Erythroblast (primary cell): ENCODE measurements at places on chromosomes 16 and 17.

GRCh38 chr17:59073972-59074371, 32.7 kb downstream of the TRIM37 start:
- DNase-seq = no peak

- no peak for DNase-seq
Measured at GRCh38 chr16:75063549-75064088, 53.0 kb downstream of the LDHD start.

DNA sequence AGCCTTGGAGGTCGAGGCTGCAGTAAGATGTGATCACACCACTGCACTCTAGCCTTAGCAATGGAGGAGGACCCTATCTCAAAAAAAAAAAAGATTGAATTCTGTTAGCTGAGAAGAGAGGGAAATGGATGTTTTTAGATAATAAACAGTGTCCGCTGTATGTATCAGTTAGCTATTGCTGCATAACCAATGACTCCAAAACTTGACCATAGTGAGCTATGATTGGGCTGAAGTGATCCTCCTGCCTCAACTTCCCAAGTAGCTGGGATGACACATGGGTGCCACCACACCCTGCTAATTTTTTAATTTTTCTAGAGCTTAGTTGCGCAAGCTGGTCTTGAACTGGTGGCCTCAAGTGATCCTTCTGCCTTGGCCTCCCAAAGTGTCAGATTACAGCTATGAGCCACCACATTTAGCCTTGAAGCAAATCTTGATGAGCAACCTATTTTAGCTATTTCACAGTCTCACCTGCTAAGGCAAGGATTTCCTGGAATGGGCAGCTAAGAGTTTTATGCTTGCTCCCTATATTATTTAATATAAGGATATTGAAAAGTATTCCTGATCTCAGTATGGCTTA, 68.3 kb upstream of the ATF7IP2 start:
- no peak for DNase-seq

GRCh38 chr17:13243585-13243984, 225.8 kb upstream of the ELAC2 start:
- no peak for DNase-seq

- DNase-seq = no peak
Measured at GRCh38 chr17:40110026-40110845, 9.8 kb upstream of the NR1D1 start.

DNA sequence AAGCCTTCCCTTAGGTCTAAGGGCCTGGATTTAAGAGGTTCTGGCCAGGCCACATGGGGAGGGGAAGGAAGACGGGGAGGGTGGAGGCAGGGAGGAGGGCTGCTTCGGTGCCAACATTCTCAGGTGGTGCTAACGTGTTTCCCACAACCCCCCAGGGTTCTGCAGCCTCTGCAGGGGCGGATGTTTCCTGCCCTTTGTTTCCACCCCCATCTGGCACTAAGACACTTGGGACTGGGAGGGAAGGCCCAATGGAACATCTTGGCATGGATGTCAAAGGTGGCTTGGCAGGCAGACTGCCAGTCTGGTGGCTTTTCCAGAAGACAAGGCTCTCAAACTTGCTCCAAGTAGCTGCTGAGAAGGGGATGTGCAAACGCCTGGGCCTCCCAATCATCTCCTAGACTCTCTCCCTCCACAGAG, 12.7 kb downstream of the HIC1 start:
- DNase-seq = no peak

GRCh38 chr16:11208916-11209665, 46.9 kb downstream of the SOCS1 start:
- no peak for DNase-seq

DNA sequence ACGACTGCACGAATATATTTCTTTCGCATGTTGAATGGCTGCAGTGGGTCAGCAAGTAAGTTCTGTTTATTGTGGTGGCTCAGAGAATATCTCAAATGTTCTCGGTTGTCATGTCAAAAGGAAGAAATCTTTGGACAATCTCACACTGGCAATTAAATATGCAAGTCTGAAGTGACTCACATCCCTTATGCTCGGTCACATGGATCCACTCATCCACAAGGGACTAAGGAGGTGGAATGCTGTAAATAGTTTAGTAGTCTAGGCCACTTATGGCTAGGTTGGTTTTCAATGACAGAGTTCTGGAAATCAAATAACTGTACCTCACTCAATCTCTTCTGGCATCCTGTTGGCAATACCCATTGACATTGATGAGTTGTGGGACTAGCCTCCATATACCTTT, 33.0 kb upstream of the PMP22 start:
- no peak for DNase-seq

- DNase-seq = no peak
Measured at GRCh38 chr17:68013385-68013784, 17.1 kb upstream of the C17orf58 start.

DNA sequence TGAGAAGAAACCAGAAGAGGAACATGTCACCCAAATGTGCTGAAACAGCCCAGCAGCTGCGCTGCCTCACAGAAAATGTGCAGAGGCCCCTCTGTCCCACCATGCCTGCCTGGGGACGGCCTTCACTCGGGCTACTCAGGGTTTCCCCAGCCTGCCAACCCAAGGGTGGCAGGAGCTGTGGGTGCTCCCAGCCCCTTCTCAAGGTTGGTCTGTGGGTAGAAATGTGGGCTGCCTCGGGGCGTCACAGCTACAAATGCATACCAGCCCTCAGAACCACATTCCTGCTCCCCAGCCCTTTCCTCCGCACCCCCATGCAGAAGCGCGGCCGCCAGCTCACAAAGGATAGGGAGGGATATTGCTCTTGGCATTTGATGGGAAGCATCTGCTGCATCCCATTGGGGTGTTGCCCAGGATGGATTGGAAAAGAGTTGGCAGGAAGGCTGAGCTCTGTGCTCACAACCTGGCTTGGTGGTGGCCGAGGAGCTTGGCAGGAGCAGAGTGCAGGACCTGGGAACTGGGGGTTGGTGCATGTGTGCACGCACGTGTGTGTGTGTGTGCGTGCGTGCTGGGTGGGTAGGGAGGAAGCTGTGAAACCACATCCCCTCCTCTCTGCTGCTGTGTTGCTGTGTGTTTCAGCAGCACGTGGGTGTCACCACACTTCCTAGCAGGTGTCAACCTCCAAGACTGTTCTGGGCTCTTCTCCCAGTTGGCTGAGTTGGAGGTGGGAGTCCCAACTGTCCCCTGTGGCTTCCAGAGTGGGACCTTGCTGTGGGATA, 304.4 kb downstream of the SEC14L1 start:
- no peak for DNase-seq

DNA sequence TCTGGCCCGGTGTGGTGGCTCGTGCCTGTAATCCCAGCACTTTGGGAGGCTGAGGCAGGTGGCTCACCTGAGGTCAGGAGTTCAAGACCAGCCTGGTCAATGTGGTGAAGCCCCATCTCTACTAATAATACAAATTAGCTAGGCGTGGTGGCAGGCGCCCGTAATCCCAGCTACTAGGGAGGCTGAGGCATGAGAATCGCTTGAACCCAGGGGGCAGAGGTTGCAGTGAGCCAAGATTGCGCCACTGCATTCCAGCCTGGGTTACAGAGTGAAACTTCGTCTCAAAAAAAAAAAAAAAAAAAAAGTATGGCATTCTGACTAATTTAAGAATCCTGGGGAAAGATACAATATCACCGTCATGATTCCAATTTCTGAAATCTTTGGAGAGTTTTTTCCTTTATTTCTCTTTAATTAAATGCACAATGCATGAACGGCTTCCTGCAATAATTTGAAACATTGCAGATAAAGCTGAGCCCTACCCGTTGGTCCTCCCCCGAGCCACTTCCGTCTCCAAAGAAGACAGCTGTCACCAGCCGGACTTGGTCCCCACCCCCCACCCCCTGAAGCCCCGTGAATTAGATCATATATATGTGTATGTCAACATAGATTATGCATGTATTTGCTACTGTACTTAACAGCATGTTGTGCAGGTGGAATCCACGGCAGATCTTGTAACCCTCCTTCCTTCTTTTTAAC, 142.6 kb upstream of the PLCG2 start:
- DNase-seq = peak; percentile 39

DNA sequence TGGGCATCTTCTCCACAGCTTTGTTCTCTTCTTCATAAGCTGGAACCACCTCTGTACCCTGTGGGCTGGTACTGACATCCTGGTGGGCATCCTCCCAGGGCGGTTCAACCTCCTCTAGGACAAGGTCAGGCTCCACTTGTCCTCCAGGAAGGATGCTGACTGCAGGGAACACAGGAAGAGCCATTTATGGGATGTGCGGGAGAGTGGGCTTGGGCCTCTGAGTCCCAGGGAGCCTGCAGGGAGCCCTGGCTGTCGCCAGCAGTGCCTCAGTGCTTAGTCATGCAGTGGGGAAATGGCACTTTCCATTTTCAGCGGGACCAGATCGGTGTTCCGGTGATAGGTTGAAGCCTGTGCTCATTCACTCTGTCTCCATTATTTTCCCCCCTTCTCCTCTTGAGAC, 20.5 kb downstream of the CNGB1 start:
- no peak for DNase-seq

GRCh38 chr16:28181515-28181914, 30.2 kb downstream of the XPO6 start:
- DNase-seq = no peak

DNA sequence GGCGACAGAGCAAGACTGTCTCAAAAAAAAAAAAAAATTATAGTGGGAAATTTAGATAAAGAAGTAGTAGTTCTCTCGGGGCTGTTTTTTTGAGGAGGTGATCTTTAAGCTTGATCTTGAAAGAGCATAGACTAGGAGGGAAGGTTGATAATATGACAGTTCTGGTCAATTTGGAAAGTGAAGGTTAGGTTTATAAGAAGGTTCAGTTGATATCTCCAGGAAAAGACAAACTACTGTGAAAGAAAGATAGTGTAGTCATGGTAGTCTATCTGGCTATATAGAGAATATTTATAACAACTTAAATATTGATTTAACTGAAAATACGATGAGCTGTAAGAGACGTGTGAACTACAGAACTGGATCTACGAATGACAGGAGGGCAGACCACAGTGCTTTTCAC, 3.1 kb downstream of the ATF7IP2 start:
- peak; percentile 58 for DNase-seq

DNA sequence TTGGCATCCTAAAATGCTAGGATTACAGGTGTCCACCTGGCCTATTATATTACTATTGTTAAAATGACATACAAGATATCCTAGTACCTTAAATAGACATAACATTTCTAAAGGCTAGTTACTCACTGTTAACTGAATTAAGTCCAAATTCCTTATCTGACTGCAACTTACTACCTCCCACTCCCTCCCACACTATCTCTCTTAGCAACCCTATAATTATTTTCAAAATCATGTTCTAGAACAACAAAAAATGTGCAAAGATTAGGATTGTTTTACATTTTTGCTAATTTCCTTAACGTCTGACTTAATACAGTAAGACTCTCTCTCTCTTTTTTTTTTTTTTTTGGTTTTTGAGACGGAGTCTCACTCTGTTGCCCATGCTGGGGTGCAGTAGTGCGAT, 2.2 kb upstream of the ATF7IP2 start:
- peak; percentile 46 for DNase-seq

- DNase-seq = no peak
Measured at GRCh38 chr16:49598383-49599170, 225.0 kb downstream of the C16orf78 start.

DNA sequence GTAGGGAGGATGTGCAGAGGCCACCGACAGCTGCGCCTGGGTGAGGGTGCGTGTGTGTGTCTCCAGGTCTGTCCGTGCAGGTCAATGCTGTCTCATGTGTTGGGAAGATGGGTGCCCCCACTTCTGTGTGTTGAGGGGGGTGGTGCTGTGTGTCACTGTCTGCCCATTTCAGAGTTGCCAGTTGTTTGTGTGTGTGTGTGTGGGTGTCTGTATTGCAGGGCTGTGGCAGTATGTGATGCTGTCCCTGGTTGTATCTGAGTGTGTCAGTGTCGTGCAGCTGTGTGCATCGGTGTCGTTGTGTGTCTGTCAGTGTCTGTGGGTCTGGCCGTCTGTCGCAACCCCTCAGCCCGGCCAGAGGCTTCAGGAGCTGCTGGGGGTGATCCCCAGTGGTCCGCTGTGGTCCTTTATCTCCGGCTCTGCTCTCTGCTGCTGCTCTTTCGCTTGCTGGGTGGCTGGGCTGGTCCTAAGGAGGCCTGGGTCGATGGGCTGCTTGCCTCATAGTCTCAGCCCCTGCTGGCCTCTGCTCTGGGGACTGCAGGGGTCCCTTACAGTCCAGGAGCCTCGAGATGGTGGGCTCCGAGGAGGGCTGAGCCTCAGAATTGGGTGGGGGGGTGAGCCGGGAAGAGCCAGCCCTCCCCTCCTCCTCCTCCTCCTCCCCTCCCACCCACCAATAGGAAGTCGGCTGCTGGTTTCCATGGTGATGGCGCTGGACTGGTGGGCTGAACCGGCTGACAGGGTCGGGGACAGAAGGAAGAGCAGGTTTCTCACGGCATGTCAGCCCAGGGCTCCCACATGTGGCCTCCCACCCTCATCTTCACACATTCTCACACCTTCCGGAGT, at the start of gene TSPOAP1:
TSPOAP1 (minus strand) TSS at position 601 of the 840 bp plus-strand sequence. CDS start 875 bp downstream, outside the sequence.
- peak; percentile 84 for DNase-seq

DNA sequence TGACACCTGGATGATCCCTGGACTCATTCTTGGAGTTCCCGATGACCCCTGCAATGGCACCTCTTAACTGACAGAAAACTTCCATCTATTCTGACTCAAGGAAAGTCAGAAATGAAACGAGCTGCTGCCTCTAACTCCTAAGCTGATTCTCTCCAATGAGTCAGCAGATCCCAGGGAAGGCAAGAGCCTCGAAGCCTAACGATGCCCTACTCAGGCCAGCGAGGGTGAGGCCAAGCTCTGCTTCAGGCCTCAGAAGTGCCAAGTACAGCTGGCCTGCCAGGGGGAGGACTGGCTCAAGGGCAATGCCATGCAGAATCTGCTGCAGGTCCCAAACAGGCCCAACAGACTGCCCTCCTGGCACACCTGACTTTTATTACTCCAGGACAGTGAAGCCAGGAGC, 36.3 kb downstream of the PLXDC1 start:
- DNase-seq = no peak

GRCh38 chr17:51402899-51403298, 142.6 kb downstream of the UTP18 start:
- DNase-seq = no peak

GRCh38 chr17:59160157-59161025, 4.8 kb downstream of the PRR11 start:
- DNase-seq = peak; percentile 34

GRCh38 chr16:81238296-81239011, at the start of gene BCO1:
Gene BCO1, plus strand, starts transcription at chr16:81238689. Its CDS starts 220 bp downstream, at chr16:81238909.
- no peak for DNase-seq

DNA sequence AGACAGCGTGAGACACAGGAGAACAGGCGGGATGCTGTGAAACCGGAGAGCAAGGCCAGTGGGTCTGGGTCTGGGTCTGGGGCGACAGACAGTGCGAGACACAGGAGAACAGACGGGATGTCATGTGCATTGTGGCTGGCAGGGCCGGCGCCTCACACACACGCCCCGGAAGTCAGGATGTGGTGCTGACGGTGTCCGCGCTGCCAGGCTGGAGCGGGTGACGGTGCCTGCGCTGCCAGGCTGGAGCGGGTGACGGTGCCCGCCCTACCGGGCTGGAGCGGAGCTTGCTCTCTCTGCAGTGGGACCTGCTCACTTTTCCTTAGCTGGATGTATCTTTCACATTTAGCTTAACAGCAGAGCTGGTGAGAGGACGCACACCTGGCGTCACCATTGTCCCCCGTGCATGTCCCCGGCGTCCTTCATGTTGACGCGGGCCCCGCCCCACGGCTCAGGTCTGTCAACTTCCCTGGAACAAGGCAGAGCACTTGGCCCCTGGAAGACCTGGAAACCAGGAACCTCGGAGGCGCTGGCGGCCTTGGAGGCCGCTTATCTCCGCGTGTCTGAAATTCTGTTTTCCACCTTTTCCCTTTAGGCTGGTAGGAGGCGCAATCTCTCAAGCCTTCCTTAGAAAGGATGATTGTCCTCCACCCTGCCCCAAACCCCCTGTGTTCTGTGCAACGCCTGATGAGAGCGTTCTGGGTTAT, 43.0 kb upstream of the ZNF750 start:
- DNase-seq = no peak

GRCh38 chr17:4509401-4509800, 10.7 kb downstream of the SPNS2 start:
- no peak for DNase-seq

- no peak for DNase-seq
Measured at GRCh38 chr17:1977583-1978395, 47.3 kb downstream of the RTN4RL1 start.
